ENCODE measurements at places on chromosomes 2 and 18.

GRCh38 chr18:289026-289425 is 21.2 kb upstream of the THOC1 start:
- DNase-seq, result no peak

- DNase-seq, result no peak
Observed at GRCh38 chr2:28338046-28338817, 54.4 kb upstream of the FOSL2 start.

GRCh38 chr2:229783108-229783721 is 68.9 kb upstream of the DNER start:
- DNase-seq, result no peak

DNA sequence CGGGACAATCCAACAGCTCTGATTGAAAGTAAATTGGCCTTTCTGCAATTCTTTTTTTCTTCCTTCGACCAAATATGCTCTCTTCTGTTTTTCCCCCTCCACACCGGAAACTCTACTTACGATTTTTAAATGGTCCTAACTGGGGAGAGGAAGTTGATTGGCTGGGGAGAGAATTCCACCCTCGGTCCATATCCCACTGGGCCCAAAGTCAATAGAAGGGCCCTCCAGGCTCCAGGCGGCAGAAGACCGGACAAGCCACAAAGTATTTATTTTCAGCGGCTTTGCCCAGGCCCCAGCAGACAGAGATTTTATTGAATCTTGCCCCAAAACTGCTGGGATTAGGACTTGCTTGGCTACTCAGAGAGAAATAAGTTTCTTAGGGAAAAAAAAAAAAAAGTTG is 37.1 kb upstream of the SMAD7 start:
- no peak for DNase-seq

Measured in stimulated activated CD8-positive, alpha-beta memory T cell treated with anti-CD3 and anti-CD28 coated beads, Interleukin-4, amount 100 ng/mL, for 1 hour (primary cell).